ENCODE measurements at places on chromosomes 5 and 9.

DNA sequence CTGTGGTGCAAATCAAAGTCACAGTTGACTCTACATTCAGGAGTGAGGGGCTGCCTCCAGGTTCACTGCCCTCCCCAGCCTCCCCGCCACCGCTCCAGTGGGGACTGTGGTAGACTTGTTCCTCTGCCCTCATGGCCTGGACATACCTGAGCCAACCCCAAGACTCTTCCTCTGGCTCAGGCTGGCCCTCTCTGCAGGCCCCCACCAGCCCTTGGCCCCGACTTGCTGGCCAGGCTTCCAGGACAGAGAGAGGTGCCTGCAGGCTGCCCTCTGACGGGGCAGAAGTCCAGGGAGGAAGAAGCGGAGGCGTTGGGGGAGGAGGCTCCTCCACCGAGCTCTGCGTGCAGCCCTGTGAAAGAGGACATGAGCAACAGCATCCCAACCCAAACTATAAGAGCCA lies 2.8 kb upstream of the SARDH start:
- no peak for DNase-seq

GRCh38 chr5:19179571-19179970 lies 808.4 kb downstream of the CDH18 start:
- no peak for DNase-seq

DNA sequence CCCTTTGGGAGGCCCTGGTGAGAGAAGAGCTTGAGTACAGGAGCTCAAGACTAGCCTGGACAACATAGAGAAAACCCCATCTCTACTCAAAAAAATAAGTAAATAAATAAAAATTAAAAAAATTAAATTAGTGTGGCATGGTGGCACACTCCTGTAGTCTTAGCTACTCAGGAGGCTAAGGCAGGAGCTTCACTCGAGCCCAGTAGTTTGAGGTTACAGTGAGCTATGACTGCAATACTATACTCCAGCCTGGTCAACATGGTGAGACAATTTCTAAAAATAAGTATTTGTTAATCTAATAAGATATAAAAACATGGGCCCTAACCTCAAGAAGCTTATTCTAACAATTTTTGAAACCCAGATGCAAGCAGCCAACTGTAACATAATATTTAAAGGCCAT lies 7.6 kb downstream of the RNF38 start:
- no peak for DNase-seq

DNA sequence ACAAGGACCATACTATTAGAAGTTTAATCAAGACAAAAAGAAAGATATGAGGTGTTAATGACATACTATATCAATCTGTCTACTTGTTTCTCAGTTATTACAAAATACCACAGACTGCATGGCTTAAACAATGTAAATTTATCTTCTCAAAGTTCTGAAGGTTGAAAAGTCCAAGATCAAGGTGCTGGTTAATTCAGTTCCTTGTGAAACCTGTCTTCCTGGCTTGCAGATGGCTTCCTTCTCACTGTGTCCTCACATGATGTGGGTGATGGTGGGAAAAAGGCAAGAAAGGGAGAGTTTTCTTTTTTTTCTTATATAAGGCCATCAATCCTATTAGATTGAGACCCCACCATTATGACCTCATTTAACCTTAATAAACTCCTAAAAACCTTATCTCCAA lies 15.6 kb upstream of the SPINK14 start:
- DNase-seq = no peak

DNA sequence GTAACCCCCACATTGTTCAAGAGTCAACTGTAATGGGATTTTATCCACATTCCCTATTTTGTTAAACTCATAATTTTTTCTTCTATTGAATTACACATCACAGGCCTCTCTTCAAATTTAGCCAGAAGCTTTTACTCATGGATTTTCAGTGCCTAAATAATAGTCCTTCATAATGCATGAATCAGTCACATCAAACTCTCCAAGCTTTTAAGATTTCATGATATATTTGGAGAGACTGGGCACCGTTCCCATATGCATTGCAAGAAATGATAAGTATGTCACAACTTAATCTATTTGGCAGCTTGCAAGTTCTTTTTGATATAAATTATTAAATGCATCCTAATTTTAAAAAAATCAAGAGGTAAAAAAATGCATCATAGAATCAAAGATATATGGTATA lies 465.9 kb downstream of the DMAC1 start:
- no peak for DNase-seq

DNA sequence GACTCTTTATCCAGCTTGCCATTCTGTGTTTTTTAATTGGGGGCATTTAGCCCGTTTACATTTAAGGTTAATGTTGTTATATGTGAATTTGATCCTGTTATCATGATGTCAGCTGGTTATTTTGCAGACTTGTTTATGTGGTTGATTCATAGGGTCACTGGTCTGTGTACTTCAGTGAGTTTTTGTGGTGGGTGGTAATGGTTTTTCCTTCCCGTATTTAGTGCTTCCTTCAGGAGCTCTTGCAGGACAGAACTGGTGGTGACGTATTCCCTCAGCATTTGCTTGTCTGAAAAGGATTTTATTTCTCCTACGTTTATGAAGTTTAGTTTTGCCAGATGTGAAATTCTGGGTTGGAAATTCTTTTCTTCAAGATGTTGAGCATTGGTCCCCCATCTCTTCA lies 381.1 kb downstream of the MAN2A1 start:
- no peak for DNase-seq

DNA sequence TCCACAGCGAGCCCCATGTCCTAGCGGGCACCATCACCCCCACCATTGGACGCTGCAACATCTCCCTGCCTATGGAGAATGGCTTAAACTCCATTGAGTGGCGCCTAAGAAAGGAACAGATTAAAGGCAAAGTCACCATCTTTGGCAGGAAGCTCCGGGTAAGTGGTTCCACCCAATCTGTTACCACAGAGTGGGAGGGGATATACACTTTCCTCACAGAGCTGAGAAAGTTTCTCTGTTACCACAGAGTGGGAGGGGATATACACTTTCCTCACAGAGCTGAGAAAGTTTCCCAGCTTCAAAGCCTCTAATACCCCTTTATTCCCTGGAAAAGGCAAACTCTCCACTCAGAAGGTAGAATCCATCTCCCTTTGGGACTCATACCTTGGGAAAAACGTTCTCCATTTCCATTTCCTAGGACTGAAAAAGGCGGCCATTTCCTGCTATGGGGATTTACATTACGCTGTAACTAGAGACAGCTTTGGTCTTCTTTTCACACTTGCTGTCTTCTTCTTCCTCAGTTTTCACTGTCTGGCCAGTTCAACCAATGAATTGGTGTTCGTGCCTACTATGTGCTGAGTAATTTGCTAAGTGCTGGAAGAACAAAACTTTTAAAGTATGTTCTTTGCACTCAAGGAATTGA lies 63.4 kb upstream of the WWC1 start:
- DNase-seq = no peak

DNA sequence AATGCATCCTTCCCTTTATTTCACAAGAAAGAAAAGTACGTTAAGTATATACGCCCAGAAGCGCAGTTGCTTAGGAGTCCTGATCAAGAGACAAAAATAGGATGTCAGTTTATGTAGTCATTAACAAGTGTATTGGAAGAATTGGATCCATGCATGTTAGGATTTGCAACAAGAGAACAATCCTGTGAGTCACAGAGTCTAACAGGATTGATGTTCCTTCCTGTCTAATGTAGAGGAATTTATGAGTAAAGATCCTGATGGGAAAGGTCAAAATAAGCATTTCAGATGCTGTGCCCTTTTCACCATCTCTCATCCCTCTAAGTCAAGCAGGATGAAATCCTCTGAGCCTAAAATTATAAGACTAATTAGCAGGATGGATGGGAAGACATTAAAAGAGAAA lies 406.0 kb upstream of the GRIA1 start:
- no peak for DNase-seq

- no peak for DNase-seq
These were observed 235.7 kb upstream of the PRR16 start for GRCh38 chr5:120228262-120229031.

DNA sequence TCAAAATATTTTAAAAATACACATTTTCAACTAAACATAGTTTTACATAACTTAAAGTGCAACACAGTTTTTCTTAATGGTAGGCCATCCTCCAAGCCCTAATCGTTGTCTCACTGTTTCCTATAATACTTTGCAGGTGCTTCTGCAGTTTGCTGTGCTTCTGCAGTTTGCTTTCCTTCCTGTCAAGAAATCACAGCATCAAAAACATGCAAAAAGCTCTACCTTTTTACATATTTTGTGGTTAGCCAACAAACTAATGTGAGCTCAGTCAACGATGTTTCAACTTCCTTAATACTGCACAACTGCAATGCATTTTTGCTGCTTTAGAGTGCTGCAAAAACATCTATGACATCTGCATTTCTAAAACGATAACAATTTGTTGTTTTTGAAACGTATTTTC lies 25.2 kb downstream of the EMB start:
- no peak for DNase-seq

GRCh38 chr5:78505860-78506259 lies 142.7 kb downstream of the LHFPL2 start:
- DNase-seq = no peak

DNA sequence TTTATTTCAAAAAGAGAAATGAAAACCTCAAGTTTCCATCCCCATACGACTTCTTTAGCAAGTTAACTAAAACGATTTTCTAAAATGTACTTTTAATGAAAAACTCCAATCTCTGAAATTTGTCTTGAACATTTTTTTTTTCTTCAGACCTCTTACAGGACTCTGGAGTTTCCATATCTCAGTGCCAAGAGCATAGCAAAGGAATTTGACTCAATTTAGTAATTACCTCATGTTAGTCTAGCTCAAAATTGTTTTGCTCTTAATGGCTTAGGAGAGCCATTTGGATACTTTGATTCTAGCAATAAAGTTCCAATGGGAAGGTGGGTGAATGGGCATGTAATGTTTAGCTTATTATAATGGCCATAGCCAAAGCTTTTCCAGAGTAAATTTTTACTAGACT lies 26.0 kb upstream of the SPATA31D4 start:
- DNase-seq = no peak

DNA sequence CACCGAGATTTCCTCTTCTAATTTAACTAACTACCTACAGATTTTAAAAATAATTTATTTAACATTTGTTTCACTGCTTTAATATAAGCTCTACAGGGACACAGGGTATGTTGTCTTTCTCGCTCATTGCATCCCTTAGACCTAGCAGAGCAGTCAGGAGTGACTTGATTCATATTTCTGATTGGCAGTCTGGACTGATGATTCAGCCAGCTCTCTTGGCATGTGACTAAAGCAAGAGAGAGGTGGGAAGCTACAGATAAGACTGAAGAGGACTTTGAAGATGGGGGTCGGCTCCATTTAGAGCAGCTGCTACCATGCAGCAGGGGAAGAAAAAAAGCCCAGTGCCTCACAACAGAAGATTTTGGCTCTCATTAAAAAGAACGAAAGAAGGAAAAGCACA lies 173.4 kb upstream of the STK32A start:
- DNase-seq = no peak

- DNase-seq = no peak
These were observed 17.0 kb downstream of the LARS1 start for GRCh38 chr5:146165460-146165859.

DNA sequence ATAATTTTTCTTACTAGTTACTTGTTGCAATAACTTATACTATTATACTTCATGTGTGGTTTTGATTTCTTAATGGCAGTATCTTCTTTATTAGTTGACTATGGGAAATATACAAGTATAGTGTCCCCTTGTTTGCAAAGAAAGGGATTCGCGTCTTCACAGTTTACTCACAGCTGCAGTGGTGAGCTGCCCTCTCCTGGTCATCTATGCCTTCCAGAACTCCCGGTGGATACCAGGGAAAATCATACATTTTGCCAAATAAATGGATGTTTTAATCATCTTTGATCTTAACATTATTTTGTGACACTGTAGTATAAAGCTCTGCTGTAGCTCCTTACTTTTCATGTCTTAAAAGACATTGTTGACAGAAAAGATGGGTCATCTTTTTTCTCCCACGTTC lies 142.0 kb downstream of the ZCCHC7 start:
- no peak for DNase-seq

GRCh38 chr9:126127591-126127990 lies 199.0 kb upstream of the MVB12B start:
- DNase-seq = no peak

DNA sequence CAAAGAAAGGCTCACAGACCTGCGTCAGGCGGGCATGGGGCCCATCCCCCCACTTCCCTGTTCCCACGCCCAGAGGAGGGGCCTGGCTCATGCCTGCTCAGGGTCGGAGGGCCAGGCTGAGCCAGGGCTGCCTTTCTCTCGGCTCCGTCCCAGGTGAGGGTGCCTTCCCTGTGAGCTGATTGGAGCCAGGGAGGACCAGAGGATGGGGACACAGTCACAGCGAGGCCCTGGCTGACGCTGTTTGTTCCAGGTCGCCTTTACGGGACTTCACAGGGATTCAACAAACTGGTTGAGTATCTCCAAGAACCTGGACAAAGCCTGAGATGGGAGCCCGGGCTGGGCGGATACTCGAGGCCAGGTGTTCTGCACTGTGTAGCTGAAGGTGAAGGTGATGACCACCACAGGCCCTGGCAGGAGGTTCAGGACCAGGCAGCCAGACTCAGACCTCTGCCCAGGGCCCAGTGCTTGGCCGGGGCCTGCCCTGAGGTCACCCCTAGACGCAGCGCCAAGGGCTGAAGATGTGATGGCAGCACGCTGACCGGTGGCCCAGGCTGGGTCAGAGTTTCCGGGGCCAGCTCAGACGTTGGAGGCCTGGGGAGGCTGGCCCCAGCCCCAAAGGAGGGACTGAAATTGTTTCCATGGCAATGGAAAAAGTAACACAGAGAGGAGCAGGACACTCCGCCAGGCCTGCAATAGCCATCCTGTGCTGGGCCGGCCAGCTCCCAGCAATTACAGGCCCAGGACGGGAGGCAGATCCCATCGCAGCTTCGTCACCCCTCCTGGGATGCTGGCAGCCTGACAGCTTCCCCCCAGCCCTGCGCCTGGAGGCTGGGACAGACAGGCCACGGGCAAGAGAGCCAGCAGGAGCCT lies 65.3 kb upstream of the ADAMTS2 start:
- no peak for DNase-seq

DNA sequence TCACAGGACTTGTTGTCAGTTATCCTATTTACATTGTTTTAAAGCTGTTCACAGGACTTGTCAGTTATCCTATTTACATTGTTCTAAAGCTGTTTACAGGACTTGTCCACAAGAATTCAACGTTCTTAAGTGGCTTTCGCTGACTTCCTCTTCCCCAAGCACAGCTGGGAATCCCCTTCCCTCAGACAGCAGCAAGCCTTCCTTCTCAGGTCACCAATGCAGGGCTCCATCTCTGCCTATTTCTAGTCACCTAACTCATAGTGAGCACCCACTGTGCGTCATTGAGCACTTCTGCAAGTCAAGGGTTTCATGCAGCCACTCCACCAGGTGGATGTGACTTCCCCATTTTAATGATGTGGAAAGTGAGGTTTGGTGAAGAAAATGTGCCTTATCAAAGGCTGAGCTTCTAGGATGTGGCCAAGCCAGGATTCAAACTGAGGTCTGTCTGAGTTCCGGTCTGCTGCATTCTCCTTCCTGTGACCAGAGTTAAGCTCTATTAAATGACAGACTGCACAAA lies 109.8 kb upstream of the ZNF462 start:
- DNase-seq = no peak

- DNase-seq = no peak
These were observed 54.4 kb downstream of the ENTREP1 start for GRCh38 chr9:69379270-69379982.
